ENCODE measurements at places on chromosomes 13 and 19. TPM values are rescaled to one million over a fixed set of nuclear protein-coding genes. Genes with fewer than 3 reads are reported as not detected.

KLK14 gene
- 0.22 TPM for total RNA-seq

SIGLEC12 gene
- total RNA-seq = 0.66 TPM

SHISA7 gene
- total RNA-seq = not detected

ZNF723 gene
- not detected for total RNA-seq

CNN1 gene
- 47.8 TPM for total RNA-seq

All from kidney (tissue), 22 donors.